Stimulated activated CD8-positive, alpha-beta memory T cell treated with anti-CD3 and anti-CD28 coated beads, Interleukin-7, amount 100 ng/mL, for 4 hours (primary cell): ENCODE measurements at places on chromosomes 11 and 22.

DNA sequence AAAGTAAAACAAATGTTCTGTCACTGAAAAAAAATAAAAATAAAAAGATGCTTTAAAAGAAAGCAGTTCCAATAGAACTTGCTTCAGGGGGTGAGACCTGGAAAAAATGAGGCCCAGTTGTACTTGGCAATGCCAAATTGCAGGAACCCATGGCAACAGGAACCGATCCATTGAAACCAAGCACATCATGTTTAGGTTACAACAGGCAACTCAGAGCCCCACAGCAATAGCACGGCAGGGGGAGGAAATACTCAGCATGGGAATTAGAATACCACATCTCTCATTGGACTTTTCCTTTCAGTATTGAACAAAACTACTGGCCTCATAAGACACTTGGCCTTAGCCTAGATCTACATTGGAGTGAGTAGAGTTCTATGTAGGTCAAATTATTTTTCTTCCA is 84.3 kb downstream of the MSANTD4 start:
- no peak for DNase-seq

GRCh38 chr11:63915961-63916836 is 765 bp downstream of the RCOR2 start:
- no peak for DNase-seq

GRCh38 chr11:75718419-75719339 is 1.0 kb downstream of the MOGAT2 start:
- DNase-seq: no peak

DNA sequence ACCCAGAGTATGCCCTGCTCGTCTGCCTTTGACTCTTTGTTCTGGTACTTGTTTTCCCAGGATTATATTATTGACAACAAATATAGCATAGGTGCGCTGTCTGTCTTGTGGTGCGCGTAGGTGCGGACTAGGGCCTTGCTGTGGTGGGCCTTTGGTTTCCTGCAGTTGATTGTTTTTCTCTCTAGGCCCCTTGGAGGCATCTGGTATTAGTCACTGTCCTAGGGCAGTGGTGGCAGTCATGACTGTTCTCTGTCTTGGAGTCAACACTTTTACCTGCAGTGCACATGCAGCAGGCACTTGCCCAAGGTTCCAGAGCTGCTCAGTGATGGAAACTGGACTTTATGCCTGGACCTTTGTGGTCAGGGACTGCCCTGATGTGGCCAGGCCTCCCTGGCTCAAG is 18.6 kb downstream of the PPP6R2 start:
- DNase-seq: no peak

GRCh38 chr11:109707411-109707810 is 285.4 kb downstream of the C11orf87 start:
- DNase-seq: no peak

- no peak for DNase-seq
Observed at GRCh38 chr22:39498368-39498767, 3.7 kb upstream of the MIEF1 start.

- no peak for DNase-seq
Observed at GRCh38 chr11:131658952-131659351, 288.5 kb downstream of the NTM start.

- no peak for DNase-seq
Observed at GRCh38 chr11:130834886-130835285, 81.4 kb downstream of the SNX19 start.

DNA sequence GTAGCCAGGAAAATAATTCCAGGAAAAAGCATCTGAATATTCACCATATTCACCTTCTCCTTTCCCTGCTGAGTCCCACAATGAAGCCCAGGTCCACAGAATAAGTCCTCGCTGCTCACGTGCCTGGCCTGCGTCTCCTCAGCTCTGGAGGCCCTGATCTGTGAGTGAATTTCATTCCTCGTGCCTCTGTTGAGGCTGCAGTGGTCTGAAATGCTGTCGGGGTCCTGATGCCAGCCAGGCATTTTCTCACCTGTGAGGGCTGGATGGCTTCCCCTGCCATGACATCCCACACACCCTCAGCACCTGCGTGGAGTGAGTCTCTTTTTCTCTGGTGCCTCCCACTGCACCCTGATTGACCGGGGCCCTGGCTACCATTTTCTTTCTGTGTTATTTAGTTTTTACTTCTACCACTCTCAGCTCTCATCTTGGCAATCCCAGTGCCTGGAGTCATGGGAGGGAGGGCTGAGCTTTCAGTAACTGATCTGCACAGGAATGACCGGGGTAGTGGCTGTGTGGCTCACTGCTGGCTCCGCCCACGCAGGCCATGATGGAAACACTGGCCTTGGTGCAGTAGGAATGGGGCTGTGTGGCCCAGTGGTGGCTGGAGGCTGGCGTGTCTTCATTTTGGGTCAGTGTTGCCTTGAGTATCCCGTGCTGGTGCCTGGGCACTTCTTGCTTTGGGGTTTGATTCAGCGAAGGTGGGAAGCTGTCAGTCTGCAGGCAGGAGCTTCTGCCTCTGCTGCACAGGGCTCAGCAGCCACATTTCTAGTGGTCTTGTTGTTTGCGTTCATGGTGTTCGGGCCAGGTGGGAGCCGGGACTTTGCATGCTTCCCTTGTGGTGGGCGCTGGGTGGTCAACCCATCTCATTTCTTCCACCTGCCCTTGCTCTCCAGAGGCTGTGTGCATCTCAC is 807.2 kb downstream of the TBC1D22A start:
- no peak for DNase-seq

GRCh38 chr11:46513934-46514342 is 79.9 kb downstream of the AMBRA1 start:
- no peak for DNase-seq

DNA sequence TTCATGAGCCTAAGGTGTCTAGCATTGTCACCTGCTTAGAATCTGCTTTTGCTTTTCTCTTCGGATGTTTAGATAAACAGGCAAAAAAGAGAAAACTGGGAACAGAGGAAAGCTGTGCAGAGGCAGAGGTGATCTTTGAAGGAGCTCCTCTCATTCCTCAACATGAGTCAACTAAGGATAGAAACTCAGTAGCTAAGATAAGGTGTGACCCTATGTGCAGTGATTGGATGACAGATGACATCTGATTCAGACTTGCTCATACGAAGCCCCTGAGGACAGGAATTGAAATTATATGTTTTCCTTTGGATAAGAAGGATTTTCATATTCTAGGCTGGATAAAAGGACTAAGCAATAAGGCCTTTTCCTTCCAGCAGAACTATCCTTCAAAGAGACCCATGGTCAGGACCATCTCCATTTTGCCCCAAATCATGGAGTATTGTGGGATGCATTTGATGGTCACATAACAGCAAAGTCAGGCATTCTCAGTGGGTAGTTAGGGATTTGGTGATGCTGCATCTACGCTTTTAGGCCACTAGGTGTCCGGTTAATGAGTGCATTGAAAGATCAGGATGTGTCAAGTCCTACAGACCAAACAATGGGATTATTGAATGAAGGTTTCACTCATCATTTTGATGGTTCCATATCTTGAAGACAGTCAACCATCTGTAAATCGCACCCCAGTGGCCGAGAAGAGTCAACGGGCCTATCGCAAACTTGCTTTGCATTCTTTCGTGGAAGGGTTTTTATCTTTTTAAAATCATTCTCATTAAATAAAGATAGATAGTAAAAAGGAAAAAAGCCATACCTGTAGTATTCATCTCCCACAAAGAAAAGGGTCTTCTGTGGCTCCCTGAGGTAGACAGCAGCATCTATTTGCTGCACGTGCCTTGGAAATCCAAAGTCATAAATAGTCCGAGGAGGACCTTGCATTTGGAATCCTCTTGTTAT is 32.2 kb downstream of the MMP20 start:
- no peak for DNase-seq

DNA sequence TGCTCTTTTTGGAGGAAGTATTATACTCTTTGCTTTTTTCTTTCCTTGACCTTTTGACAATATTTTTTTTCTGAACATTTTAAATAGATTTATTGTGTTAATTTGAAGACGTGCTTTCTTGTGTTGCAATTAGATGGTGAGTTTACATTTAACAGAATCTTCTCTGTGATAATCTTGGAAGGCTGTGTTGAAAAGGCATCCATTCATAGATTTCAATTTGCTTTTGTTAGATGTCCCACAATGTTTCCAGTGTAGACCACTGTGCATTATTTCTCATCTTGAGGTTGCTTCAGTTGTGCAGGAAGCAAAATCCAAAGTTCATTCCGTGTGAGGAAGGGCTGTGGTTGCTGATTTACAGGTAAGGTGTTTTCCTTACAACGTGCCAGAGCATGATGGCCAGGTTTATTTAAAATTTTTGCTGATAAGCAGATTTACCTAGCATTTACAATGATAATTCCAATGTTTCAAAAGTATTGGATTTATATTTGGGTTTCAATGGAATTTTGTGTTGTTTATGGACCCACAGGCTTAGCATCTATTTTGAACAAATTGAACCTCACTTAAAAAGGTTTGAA is 4.1 kb upstream of the OR5J2 start:
- DNase-seq: no peak

- DNase-seq: no peak
Observed at GRCh38 chr11:3873712-3874349, 18.4 kb downstream of the STIM1 start.

GRCh38 chr11:9259981-9260837 is 4.9 kb downstream of the DENND5A start:
- DNase-seq: no peak

DNA sequence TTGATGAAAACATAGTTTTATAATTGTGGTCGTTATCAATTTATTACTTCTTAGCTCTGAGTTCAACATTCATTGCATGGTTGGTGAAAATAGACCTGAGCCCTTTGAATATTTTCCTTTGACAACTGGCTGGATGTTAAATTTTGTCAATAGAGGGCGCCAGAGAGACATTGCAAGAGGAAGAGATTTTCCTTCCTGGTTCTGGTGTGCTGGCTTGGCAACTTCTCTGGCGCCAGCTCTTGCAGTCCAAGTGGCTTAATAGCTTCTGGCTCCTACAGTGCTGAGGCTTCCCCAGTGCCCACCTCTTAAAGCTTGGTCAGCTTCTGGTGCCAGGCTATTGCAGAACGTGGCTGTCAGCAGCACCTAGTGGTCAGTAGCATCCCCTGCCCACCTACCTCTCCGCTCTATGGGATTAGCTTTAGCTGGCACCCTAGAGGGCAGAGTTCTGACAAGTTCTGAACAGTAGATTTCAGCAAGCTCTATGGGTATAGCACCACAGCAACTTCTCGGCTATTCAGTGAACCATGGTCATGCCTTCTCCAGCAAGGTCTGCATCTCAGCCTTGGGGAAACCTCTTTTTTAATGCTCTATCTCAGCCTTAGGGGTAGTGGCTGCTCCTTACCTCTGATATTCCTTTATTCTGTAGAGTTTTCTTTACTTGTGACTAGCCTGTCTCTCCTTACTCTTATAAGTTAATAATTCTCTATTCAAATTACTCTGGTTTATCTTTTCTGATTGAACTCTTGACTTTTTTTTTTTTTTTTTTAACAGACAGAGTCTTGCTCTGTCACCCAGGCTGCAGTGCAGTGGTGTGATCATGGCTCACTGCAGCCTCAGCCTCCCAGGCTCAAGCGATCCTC is 59.4 kb downstream of the ACER3 start:
- DNase-seq: peak; percentile 28

- no peak for DNase-seq
Observed at GRCh38 chr11:119195680-119196079, 10.4 kb downstream of the NHERF4 start.

- no peak for DNase-seq
Observed at GRCh38 chr11:106495046-106495445, 417.6 kb downstream of the AASDHPPT start.

GRCh38 chr22:29788339-29789279 is 21.4 kb downstream of the UQCR10 start:
- DNase-seq: no peak

DNA sequence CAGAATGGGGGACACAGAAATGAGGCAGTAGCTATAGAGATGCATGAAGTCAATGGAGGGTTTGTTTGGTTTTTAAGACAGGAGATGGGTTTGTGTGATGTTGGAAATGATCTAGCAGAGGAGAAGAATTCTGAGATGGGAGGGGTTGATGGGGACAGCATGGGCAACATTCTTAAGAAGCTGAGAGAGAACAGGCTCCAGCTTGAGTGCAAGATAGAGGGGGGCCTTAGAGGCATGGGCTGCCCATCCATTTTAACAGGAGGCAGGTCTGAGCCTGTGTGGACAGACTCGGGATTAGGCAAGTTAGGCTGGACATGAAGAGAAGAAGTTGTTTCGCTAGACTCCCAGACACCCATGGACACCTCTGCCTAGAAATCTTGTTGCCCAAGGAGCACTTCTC is 37.9 kb upstream of the NRIP3 start:
- DNase-seq: no peak

- no peak for DNase-seq
Observed at GRCh38 chr11:10303558-10304363, 1.1 kb upstream of the ADM start.

DNA sequence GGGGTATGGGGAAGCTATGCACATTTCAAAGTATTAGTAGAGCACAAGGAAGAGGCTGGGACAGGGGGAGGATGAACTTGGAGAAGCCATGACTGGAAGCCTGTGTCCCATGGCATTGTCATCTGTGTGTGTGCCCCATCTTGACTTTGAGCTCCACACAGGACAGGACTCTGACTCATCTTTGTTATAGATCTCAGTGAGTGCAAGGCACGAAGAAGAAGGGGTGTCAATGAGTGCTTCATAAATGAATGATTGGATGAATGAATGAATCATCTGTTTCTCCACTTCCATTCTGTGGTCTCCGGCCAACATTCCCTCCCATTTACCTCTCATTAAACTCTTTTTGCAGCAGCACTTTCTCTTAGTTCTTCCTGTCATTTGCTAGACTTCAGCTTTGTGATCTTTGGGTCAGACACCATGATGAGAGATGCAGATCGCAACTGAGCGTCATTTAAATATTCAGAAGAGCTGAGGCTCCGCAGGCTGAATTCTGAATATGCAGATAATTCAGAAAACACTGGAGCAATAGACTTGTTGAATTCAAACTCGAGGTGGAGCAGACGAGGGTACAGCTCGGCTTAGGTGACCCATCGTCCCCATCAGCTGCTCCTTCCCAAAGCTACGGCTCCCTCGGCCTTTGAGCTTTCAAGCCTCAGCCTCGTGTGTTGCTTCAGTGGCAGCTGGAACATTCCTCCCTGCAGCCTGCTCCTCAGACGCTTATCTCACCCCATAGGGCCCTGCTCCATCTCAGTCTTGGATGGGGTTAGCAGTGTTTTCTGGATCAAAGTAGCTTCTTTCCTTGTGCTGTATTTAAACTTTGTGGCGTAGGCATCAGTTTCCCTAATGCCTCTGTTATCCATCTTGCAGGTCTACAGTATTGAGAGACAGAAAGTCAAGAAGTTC is 30.8 kb downstream of the APOL3 start:
- no peak for DNase-seq

- DNase-seq: no peak
Observed at GRCh38 chr22:48819961-48820360, 1007.7 kb downstream of the BRD1 start.

DNA sequence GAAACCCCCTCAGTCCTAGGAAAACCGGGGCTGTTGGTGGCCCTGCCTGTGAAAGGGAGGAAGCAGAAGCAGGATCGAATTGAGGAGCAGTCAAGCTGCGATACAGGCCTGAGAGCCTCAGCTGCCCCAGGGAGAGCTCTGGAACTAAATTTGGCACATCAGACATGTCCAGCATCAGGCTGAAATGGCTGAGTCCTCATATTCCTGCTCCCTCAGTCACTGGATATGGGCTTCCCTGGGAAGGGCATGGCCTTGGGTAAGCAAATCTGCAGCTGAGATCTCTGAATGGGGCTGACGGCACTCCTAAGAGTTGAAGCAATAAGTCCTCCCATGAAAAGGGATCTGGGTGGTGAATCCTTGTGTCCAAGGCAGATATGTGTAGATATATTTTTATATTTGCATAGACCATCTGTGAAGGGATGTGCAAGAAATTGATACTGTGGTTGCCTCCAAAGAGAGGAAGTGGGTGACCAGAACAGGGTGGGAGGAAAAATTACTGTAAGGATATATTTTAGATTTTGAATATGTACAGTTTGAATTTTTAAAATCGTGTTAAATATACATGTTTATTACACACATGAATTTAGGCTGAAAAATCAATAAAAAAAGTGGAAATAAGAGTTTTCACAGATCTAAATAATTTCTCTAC is 45.5 kb downstream of the APIP start:
- DNase-seq: no peak
